ENCODE measurements at places on chromosomes 4 and X.
A peak's percentile ranks its signal among the peaks of the same experiment; 100 is the strongest.

- DNase-seq = no peak
Observed at GRCh38 chrX:40360557-40360956, 220.2 kb upstream of the ATP6AP2 start.

- DNase-seq = no peak
Observed at GRCh38 chrX:129650183-129650689, 4.5 kb downstream of the APLN start.

DNA sequence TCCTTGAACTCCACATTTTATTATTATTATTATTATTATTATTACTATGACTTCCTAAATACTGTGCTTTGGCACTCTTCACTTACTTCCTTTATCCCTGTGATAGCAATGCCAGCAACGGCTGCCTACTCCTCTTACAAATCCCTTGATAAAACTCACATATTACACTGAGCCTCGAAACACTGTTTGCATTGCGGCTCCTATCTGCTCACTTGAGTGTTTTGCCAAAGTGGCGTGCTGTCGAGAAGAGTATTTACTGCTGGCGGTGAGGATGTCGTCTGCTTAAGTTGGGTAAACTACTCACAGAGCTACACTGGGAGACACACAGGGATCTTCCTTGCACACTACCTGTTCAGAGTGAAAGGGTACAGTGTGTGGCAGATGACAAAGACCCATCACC is 143.4 kb upstream of the VCX3A start:
- no peak for DNase-seq

- no peak for DNase-seq
Observed at GRCh38 chrX:56932653-56933339, 62.5 kb downstream of the SPIN3 start.

DNA sequence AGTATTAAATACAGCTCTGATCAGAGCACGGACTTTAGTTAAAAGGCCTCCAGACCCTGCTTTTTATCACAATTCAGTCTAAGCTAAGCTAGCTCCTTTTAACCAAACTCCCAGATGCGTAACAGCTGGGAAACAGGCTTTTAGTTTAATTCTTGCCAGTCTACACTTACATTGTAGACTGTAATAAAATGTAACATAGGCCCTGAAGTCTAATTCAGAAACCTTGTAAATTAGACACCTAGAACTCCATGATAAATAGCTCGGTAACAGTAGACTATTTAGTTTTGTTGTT is 20.1 kb downstream of the FBXO8 start:
- DNase-seq = no peak

DNA sequence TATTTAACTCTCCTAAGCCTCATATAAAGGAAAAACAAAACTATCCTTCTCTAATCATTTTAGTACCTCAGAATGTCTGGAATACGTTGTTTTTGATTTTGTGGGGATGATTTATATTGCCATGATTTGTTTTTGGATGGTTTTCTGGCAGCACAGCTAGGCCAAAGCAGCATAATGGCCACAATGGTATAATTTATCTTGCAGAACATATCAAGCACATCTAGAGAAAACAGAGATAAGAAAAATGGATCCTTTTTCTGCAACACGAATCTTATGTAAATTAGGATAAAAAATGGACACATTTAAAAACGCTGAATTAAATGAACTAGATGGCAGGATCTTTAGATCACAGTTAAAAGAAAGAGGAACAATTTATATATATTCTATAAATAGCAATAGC is 269.9 kb upstream of the FAT4 start:
- no peak for DNase-seq

DNA sequence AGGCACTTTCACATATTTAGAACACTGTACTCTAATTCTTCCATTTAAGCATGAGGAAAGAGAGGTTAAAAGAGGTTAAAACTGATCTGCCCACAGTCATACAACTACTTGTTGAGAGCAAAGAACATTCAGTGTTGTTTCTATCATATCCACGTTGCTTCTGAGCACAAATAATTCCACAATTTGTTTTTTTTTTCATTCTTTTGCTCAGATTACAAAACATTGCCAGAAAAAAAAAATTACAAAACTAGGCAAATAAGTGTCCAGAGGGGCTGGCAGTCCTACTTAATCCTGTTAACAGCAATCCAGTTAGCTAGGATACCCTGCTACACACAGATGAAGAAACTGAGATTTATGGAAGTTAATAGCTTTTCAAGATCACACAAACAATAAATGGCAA is 6.3 kb upstream of the USP53 start:
- no peak for DNase-seq

DNA sequence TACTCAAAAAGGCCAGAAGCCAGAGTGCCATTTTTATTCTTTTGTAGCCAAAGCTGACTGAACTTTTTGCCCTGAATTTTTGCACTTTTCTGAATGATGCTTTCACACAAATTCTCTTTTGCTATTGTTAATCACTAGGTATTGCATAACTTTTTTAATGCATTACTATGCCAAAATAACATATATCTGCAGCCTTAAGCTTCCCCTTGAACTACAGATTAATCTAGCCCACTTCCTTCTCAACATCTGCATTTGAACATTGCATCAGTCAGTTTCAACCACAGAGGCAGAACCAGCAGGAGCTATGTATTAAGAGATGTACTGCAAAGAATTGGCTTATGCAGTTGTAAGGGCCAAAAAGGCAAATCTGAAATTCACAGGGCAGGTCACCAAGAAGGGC is 197.6 kb upstream of the GYPA start:
- DNase-seq = peak; percentile 46

GRCh38 chrX:31319586-31319985 is 247.7 kb upstream of the FTHL17 start:
- DNase-seq = no peak

DNA sequence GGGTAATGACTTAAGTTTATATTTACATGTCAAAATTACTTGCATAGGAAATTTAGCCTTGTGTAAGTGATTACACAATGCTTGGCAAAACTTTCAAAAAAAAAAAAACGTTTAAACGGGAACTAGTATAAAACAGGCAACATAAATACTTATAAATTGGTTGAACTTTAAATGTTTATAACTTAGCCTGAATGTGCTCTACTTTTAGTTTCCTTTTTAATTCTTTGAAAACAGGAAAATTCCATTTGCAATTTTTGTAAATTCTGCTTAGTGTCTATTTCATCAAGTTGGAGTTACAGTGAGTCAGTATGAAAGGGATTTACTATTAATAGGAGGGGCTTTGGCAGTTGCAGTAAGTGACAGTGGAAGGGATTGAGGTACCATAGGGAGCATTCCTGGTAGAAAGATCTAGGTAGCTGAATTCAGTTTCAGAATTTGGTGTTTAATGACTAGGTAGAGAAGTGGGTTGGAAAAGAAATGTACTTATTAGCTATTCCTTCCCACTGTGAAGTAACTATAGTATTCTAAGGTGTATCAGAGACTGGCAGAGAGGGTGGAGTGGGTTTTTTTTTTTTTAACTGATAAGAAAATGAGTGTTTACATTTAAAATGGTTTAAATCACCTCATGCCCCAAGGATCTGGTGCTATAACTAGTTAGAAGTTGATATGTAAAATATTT is 2.8 kb downstream of the STAG2 start:
- DNase-seq = peak; percentile 65

DNA sequence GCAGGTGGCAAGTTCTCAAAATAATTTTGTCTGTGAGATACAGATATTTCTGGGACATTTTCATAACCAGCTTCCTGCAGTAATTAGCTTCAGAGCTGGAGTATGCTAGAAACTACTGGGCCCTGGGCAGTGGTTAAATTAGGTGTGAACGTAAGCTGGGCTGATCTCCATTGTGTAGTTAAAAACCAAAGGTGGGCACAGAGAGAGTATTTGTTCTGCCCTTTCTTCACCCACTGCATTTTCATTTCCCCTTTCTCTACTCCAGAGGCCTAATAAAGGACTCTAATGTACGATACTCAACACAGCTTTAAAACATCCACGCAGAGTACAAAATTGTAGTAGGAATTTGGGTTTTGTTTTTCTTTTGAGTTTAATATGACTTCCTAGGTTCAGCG is 252.7 kb downstream of the SPRY1 start:
- DNase-seq = no peak

GRCh38 chr4:182643801-182644682 is 273.1 kb downstream of the DCTD start:
- DNase-seq = no peak

DNA sequence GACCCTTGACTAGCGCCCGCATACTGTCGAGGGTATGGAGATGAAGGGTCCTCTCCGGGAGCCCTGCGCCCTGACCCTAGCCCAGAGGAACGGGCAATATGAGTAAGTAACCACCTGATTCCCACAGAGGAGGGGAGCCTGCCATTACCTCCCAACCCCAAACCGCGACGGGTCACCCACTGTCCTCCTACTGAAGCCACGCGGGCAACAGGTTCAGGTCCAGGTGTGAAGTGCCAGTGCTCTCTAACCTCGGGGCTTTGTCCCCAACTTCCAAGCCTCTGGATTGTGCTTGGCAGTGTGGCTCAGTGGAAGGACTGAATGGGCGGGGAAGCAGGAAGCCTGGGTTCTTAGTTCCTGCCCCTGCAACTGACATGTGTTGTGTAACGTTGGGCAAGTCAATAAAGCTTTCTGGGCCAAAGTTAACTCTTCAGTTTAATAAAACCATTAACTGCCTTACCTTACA is 694 bp downstream of the OCRL start:
- DNase-seq = peak; percentile 22

DNA sequence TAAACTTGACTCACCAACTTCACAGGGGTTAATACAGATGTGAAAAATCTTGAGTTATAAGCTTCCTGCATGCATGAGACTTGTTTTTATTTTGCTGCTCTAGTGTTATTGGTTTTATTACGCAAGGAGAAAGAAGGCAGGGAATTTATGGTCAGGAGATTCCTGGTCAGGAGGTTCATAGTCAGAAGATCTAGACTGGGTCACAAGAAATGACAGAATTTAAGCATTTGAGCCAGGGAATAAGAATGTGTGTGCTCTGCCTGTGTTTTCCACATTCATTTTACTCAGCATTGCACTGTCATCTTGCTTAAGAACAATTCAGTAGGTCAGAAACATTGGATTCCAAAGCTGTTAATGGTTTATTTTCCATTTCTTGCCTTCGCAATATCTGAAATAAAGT is 2522.1 kb downstream of the ARAP2 start:
- DNase-seq = no peak

Data from suppressor macrophage treated with lipopolysaccharide for 1 hour (primary cell).